ENCODE measurements at places on chromosomes 16 and 17.

GRCh38 chr17:21573961-21574610 lies 118.2 kb upstream of the KCNJ18 start:
- DNase-seq: peak; percentile 36

DNA sequence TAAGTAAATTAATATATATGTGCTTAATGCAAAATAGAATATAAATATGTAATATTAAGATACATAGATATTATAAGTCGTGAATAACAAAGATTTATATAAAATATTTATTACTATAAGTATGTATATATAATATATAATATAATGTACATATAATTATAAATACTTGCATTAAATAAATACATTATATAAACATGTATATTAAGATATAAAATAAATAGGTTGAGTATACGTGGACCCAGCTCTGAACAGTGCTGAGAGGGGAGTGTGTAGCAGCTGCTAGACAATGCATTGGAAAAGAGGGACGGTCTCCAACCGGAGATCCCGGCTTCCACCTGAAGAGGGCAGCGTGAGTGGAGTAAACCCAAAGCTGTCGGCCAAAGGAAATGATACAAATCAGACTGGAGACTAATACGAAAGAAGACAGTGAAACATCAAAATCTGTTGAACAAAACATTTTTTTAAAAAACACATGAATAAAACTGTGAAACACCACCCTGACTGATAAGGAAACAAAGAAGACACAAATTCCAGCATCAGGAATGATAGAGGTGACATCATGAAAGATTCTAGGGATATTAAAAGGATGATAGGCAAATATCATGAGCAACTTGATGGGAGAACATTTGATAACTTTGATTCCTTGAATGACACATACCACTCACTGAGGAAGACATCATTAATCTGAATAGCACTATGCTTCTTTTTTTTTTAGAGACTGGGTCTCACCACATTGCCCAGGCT lies 125.4 kb upstream of the CHMP6 start:
- peak; percentile 76 for DNase-seq

- no peak for DNase-seq
These were observed 680.3 kb upstream of the SOX9 start for GRCh38 chr17:71440513-71440912.

DNA sequence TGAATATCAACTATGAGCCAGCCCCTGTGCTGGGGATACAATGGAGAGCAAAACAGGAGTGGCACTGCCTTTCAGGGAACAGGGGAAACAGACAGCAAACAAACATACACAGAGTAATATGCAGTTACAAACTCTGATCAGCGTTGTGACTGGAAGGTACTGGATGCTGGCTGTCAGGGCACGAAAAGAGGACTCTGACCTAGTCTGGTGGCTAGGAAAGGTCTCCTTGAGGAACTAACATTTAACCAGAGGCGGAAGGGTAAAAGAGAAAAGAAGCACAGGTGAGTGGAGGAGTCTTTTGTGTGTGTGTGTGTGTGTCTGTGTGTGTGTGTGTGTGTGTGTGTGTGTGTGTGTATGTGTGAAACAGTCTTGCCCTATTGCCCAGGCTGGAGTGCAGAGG lies 12.4 kb upstream of the B4GALNT2 start:
- no peak for DNase-seq

DNA sequence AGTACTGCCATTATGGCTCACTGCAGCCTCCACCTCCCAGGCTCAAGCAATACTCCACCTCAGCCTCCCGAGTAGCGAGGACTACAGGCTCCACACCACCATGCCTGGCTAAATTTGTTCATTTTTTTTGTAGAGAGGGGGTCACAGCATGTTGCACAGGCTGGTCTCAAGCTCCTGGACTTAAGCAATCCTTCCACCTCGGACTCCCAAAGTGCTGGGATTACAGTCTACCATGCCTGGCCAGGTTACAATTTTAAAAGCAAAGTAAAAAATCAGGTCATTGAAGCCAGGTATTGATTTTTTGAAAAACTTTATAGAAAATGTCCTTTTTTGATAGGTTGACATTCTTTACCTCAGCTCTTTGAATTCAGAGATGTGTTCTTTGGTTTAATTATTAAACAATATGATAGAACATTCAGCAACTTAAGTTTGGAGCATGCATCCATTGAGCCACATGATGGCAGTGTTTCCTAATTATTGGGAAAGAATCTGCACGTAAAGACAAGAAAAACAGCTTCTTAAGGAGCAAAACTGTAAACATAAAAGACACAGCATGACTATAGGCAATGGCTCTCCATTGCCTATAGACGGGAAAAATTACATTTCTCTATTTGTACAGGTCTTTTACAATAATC lies 1.7 kb upstream of the SLC16A11 start:
- peak; percentile 84 for DNase-seq
